Naive thymus-derived CD8-positive, alpha-beta T cell (primary cell): ENCODE measurements at places on chromosomes 4 and X.

DNA sequence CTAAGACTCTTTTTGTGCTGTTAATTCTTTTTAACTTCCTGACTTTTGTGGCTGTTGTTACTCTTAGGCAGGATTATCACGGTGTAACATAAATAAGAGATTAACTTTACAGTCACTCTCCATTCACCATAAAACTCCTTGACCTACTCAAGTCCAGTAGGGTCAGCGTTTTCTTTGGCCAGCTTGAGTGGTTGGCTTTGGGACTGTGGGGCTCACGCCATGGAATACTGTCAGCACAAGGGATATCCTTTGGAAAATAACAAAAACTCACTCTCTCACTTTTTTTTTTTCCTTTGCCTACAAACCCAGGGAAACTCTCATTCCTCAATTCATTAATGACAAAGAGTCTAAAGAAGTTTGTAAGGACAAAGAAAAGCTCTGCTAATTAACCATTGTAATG lies 89.4 kb upstream of the TLL1 start:
- no peak for DNase-seq

- DNase-seq: no peak
These were observed 6.8 kb downstream of the SEPTIN6 start for GRCh38 chrX:119686087-119686691.

GRCh38 chrX:9160698-9161329 lies 126.9 kb upstream of the FAM9B start:
- no peak for DNase-seq

DNA sequence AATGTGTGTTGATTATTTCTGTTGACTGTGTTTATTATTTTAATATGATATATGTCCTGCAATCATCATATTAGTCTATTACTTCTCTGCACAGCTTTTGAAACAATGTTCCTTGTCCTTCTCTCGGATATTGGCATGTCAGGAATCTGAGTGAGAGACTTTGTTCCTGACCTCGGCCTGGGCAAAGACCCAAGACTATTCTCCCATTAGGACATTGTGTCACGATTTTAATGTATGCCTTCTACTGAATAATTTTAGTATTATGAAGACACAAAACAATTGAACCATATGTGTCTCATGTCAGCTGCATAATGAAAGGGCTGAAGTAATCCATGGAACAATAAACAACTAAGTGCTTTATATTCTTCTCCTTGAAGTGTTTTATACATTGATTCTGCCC lies 580.8 kb upstream of the TENM3 start:
- DNase-seq: no peak

GRCh38 chrX:107674480-107675364 lies 46.4 kb downstream of the PRPS1 start:
- DNase-seq: no peak

GRCh38 chr4:98394134-98394533 lies 132.9 kb downstream of the RAP1GDS1 start:
- no peak for DNase-seq

- no peak for DNase-seq
These were observed 270.1 kb upstream of the LDB2 start for GRCh38 chr4:17168571-17168970.

DNA sequence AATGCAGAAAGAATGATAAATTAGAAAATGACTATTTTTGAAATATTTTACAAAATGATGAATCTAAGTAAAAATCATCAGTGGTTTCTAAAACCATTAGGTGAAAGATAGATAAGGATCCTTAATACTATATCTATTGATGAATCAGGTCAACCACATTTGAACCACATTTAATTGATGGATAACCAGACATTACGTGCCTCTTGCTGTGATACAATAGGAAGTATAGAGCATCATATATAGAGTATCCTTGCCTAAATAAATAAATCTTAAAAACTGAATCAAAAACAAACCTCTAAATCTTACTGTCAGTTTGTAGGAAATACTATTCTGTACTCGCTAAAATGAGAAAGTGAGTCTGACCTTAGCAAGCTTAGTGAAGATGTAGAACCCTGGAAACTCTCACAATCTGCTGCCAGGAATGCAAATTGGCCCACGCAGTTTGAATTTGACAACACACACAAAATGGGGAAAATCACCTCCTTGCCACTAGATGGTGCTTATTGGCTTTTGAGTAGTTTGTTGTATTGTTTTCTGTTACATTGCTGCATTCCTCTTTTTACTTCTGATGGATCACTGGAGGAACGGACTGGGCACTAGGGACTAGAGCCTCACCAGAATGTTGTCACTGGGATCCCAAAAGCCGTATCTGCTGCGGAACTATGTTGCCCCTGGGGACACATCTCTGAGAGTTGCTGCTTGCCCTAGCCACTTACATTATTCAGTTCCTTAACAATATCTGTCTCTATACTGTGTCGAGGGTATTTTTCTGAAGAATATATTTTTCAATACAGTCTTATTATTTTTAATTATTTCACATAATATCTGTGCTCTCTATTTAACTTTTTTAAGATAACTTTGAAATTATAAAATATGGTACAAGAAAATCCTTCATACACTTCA lies 25.4 kb upstream of the SLAIN2 start:
- DNase-seq: no peak

DNA sequence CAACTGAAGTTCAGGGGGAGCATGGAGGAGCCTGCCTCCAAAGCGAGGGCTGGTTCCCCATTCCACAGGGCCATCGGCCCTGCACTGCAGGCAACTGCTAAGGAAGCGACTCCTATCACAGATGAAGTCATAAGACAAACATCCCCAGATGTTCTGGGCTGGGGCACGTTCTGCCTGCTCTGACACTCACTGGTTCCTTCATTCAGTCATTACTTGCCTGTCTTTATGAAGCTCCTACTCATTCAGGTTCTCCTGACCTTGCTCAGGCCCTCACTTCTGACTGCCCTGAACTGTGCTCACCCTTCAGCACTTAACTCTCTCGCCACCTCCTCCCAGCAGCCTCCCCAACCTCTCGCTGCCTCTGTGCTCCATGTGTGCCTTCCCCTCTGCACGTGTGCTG lies 2.5 kb upstream of the SLC2A9 start:
- no peak for DNase-seq
